Smooth muscle cell of the umbilical artery (primary cell): ENCODE measurements at places on chromosomes 11 and 22. TPM values are rescaled to one million over a fixed set of nuclear protein-coding genes. Genes with fewer than 3 reads are reported as not detected.

Gene GLYATL2
- total RNA-seq: 0.97 and 1.8 TPM in 2 replicates

Gene TMPRSS4
- not detected in 2 replicates for total RNA-seq

Gene MYRF
- total RNA-seq: 22.0 and 26.3 TPM in 2 replicates

Gene SNX32
- 0.92 and 1.8 TPM in 2 replicates for total RNA-seq

Gene MMP11
- total RNA-seq: 14.0 and 15.4 TPM in 2 replicates

Gene DNAJB7
- total RNA-seq: not detected in 2 replicates

Gene NCF4
- not detected in 2 replicates for total RNA-seq

Gene MAML2
- 13.4 and 28.7 TPM in 2 replicates for total RNA-seq

Gene CCDC81
- total RNA-seq: 6.5 and 7.7 TPM in 2 replicates

Gene AIFM3
- 0.59 and 0.78 TPM in 2 replicates for total RNA-seq

Gene C22orf42
- total RNA-seq: not detected in 2 replicates

Gene TRIM48
- total RNA-seq: not detected in 2 replicates

Gene NRXN2
- total RNA-seq: 0.30 and 6.4 TPM in 2 replicates

Gene TRIM51
- not detected in 2 replicates for total RNA-seq

Gene WBP2NL
- 0.59 and 0.60 TPM in 2 replicates for total RNA-seq

Gene GSTT2
- 0.60 TPM in 1 of 2 replicates, not detected in the other for total RNA-seq

Gene CD3E
- not detected in 2 replicates for total RNA-seq

Gene KDM4E
- total RNA-seq: not detected in 2 replicates

Gene TRIM49B
- not detected in 2 replicates for total RNA-seq

Gene MOGAT2
- not detected in 2 replicates for total RNA-seq

Gene FJX1
- 13.7 and 33.4 TPM in 2 replicates for total RNA-seq

Gene GGTLC2
- not detected in 2 replicates for total RNA-seq

Gene RHOD
- total RNA-seq: 9.7 and 10.1 TPM in 2 replicates

Gene MYEOV
- 2.9 TPM in 1 of 2 replicates, not detected in the other for total RNA-seq

Gene C22orf15
- 1.2 and 3.3 TPM in 2 replicates for total RNA-seq

Gene OAF
- 32.7 and 39.5 TPM in 2 replicates for total RNA-seq

Gene CCDC90B
- 64.2 and 76.0 TPM in 2 replicates for total RNA-seq
